CD4-positive, alpha-beta T cell treated with Interleukin-17A for 1 hour (primary cell): ENCODE measurements at places on chromosomes 4 and X.
A peak's percentile ranks its signal among the peaks of the same experiment; 100 is the strongest.

DNA sequence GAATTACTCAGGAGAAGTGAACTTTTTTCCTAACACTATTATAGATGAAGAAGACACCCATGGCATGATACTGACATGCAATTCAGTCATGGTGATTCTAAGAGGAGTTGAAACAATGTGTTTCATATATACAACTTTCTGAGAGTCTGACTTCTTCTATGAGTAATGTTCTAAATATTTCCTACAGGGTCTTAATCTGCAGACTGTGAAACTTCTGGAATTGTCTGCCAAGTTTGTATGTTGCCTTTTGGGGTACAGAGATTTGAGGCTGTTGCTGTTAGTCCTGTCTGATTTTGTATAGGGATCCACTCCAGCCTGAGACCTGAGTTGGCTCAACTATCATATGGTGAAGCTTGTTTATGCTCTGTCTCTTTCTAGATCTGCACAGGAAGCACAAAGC is 160.6 kb upstream of the GATB start:
- DNase-seq: no peak

GRCh38 chrX:139077281-139078250 is 366.0 kb upstream of the FGF13 start:
- no peak for DNase-seq

DNA sequence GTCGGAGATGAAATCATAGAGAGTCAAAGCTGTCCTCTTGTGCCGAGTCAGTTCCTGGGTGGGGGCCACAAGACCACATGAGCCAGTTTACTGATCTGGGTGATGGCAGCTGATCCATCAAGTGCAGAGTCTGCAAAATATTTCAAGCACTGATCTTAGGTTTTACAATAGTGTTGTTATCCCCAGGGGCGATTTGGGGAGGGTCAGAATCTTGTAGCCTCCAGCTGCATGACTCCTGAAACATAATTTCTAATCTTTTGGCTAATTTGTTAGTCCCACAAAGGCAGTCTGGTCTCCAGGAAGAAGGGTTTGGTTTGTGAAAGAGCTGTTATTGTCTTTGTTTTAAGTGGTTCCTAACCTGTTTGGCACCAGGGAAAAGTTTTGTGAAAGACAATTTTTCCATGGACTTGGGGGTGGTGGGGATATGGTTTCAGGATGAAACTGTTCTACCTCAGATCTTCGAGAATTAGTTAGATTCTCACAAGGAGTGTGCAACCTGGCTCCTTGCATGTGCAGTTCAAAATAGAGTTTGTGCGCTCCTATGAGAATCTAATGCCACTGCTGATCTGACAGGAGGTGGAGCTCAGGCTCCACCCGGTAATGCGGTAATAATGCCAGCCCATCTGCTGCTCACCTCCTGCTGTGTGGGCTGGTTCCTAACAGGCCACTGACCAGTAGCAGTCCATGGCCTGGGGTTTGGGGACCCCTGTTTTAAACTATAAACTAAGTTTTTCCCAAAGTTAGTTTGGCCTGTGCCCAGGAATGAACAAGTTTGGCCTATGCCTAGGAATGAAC is 29.2 kb downstream of the METAP1 start:
- DNase-seq: no peak

DNA sequence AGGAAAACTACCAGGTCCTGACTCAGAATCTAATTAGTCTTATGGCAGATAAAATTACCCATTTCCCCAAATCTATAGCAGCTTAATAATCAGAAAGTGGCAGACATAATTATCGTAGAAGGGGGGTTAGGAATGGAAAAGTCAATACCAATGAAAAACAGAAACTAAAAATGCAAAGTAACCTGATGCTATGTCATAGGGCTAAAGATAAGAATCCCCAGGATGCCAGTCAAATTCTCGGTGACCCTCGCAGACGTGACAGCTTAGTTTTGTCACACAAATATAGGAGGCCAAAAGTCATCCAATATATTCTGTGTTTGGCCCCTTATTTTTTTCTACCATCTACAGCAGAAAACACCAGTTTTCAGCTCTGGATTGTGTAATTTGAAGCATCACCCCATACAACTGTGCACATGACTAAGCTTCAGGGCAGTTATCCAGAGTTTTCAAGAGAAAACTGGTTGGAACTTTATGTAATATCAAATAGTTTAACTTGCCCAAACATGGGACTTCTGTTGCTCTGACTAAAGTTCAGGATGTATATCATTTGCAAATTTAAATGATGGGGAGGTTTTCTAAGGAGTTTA is 30.9 kb downstream of the RASSF6 start:
- no peak for DNase-seq

- DNase-seq: peak; percentile 77
Measured at GRCh38 chr4:6134612-6135220, 65.6 kb downstream of the JAKMIP1 start.

- peak; percentile 93 for DNase-seq
Measured at GRCh38 chr4:973431-974397, at the start of gene DGKQ. Gene DGKQ (minus strand): TSS chr4:973569. CDS start chr4:973482, 87 bp downstream.

DNA sequence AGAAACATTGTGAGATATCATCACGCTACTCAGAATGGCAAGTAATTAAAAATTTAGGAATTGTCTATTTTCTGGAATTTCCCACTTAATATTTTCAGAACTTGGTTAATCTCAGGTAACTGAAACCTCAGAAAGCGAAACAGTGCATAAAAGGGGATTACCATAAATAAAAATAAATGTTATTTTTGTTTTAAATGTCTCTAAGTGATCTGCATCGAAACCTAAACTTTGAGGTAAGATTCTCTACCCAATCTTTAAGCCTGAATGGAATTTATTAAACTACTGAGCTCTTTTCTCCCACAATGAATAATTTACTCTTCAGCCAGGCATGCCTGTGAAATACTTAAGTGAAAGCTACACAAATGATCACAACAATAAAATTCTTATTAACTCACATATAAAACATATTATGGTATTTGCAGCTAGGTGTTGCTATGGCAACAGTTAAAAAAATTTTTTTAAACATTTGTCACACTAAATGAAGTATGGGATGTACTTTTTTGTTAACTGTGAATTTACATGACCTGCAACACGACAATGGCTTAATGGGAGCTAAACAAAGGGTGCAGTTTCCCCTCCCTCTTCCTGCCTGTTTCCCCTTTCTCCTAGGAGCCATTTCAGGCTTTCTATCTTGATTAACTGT is 220.2 kb upstream of the PRPS2 start:
- no peak for DNase-seq

- no peak for DNase-seq
Measured at GRCh38 chrX:121283921-121284320, 236.5 kb downstream of the GLUD2 start.
